ENCODE measurements at places on chromosomes 7 and 10.

DNA sequence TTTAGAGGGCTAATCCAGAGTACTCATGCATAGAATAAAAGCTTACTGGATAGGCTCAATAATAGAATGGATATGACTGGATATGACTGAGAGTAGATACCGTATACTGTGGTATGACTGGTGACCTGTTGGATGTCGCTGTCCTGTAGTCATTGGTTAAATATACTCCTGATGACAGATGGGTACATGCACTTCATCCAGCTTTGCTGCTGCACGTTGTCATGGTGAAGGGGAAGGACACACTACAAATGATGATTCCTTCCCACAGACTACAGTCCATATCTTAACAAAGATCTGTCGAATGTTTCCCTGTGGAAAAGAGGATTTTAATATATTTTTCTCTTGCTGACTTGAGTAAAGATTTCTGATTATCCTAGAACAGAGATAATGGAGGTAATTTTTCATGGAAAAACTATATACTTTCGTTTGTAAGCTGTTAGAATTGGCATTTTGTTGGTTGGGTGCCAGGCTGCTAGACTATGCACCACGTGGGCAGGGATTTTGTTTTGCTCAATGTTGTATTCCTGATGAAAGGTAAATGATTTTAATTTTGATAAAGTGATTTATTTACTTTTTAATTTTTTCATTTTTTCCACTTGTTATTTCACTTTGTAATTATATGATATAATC is 97.3 kb downstream of the PPP1R9A start:
- no peak for DNase-seq

DNA sequence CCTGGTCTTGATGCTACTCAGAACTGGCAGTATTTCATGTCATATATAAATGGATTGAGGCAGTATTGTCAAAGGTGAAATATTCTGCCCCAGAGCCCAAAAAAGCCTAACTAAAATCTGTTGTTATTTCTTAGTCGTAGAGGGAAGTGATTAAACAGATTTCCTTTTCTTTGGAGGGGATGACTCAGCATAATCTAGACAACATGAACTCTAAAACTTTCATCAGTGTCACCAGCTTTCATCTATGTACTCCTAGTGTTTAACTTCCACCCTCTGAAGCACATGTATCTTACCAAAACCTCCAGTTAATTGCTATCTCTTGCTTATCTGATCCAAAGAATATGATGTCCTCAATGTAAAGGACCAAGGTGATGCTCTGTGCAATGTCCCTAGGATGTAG is 97.1 kb upstream of the ARID5B start:
- DNase-seq = no peak

DNA sequence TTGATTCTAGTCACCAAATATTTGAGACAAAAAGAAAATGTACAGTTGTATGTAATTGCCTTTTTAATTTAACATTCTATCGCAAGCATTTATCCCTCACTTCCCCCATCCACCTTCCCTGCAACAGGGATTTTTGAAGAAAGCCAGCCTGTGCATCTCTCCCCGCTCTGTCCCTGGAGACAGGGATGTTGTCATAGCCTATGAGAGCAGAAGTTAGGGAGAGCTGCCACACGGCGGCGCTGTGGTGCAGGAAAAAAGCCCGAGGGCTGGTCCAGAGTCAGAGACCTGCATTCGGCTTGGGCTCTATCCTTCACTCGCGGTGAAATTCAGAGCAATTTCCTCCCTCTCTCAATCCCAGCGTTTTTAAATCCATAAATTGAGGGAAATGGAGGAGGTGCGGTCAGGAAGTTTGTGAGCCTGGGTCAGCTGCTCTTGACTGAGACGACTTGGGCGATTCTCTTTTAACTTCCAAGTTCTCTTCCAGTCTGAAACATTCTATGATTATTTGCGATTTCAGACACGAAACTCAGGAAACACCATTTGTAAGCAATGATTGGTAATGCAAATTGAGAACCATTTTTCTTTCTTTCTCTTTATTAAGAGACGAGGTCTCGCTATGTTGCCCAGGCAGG is 17.5 kb downstream of the HKDC1 start:
- peak; percentile 93 for DNase-seq

- no peak for DNase-seq
Measured at GRCh38 chr10:29947701-29948060, 111.7 kb downstream of the JCAD start.

DNA sequence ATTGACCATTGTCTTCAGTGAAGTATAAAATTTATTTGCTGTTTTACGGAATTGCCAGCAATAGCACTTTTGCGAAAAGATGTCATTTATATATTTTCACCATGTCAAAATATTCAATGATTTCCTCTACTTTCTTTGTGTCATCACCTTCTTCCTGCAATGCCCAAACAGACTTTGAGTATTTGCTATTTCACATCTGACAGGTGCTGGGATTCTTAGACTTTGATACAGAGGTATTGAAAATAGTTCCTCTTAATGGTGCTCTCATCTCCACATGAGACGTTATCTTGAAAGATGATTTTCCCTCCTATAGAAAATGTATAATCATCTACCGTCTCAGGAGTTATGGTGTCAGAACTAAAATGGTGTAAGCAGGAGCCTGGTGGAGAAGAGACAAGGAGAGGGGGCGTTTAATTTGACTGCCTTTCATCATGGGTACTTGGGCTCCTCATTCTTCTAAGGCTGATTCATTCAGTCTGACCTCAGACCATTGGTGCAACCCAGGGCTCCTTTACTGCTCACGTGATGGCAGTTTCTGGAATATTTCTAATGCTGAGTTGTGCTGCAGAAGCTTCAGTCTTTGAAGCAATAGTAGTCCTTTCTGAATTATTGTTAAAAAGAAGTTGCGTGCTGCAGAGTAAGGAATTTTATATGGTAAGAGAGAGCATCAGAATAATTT is 404.6 kb downstream of the PHTF2 start:
- no peak for DNase-seq

- DNase-seq = no peak
Measured at GRCh38 chr10:13614530-13615332, 28.0 kb downstream of the PRPF18 start.

GRCh38 chr10:88411772-88412349 is 171.3 kb downstream of the RNLS start:
- no peak for DNase-seq

- no peak for DNase-seq
Measured at GRCh38 chr10:71978476-71978875, 14.3 kb downstream of the CHST3 start.

GRCh38 chr10:24208661-24209431 is at the start of gene KIAA1217:
Gene KIAA1217 (plus strand): TSS chr10:24209138. CDS start chr10:24209194, 56 bp downstream.
- DNase-seq = peak; percentile 11

- no peak for DNase-seq
Measured at GRCh38 chr10:35927990-35928488, 285.9 kb upstream of the FZD8 start.

DNA sequence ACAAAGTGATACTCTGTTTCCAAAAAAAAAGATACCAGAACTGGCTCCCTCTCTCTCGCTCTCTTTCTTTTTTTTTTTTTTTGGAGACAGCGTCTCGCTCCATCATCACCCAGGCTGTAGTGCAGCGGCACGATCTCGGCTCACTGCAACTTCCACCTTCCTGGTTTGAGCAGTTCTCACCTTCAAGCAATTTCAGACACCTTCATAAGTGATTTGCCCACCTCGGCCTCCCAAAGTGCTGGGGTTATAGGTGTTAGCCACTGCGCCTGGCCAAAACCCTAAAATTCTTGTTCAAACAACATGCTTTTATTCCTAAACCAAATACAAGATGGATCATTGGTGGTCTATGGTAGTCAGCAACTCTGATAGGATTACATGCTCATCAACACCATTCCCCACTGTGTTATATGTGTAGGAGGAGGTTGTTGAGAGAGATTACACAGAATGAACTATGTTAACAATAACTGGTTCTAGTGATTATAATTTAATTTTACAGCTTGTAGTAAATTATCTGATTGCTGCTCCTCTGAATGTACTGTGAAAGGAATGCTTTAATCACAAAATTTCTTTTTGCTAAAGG is 15.5 kb downstream of the ACBD5 start:
- peak; percentile 13 for DNase-seq

- no peak for DNase-seq
Measured at GRCh38 chr10:64102264-64102633, 581.0 kb downstream of the REEP3 start.

- DNase-seq = no peak
Measured at GRCh38 chr7:143505838-143506237, 28.2 kb downstream of the TAS2R41 start.

DNA sequence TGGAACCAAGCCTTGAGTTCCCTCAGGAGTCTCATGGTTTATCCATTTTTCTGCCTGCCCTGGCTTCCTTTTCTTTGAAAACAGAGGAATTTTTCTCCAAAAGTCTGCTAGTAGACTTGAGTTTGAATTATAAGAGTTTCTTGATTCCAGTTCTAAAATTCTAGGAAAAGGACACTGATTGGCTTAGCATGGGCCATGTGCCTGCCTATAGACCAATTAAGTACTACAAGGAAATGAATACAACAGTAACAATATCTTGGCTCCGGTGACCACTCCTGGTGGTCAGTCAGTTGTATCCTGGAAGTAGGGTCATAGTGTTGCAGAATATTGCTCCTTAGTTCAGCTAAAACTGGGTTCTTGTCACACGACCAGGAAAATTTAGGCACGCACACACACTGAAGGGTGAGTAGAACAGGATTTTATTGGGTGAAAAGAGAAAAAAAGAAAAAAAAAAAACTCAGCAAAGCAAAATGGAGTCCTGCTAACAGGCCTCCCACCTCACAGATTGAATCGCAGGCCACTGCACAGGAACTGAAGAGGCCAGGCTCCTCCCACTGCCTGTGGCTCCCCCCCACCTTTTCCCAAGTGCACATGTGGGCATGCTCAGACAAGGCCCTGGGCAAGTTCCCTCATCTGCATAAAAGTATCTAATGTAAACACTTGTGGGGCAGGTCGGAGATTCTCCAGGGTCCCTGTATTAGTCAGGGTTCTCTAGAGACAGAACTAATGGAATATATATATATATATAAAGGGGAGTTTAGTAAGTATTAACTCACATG is 155.1 kb downstream of the LYZL1 start:
- DNase-seq = no peak

GRCh38 chr7:137930581-137930980 is 71.3 kb downstream of the CREB3L2 start:
- peak; percentile 16 for DNase-seq

DNA sequence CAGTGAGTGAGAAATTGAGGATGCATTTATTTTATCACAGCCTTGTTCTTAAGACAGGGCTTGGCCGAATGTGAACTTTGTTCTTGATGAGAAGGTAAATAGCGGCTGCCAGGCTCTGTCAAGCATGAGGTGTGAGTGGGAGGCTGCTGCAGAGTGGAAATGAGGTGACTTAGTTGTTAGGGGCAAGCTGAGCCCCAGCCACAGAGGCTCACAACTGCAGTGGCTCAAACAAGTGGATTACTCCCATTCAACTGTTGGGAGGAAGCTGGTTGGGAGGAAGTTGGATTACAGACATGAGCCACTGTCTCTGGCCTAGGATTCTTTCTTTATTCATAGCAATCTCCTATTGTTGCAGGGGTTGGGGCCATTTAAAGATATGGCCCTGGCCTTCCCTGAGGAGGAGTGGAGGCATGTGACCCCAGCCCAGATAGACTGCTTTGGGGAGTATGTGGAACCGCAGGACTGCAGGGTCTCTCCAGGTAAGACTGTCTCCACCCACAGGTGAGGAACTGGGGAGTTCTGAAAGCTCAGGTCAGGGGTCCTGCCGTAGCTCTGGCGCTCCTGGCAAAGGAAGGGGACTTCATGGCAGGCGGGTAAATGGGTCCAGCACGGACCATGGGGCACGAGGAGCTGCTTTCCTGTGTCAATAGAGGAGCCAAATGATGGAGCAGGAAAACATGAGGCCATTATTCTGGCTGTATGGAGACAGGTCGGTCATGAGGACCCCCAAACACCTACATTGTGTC is 7.1 kb downstream of the ZSCAN25 start:
- peak; percentile 23 for DNase-seq

DNA sequence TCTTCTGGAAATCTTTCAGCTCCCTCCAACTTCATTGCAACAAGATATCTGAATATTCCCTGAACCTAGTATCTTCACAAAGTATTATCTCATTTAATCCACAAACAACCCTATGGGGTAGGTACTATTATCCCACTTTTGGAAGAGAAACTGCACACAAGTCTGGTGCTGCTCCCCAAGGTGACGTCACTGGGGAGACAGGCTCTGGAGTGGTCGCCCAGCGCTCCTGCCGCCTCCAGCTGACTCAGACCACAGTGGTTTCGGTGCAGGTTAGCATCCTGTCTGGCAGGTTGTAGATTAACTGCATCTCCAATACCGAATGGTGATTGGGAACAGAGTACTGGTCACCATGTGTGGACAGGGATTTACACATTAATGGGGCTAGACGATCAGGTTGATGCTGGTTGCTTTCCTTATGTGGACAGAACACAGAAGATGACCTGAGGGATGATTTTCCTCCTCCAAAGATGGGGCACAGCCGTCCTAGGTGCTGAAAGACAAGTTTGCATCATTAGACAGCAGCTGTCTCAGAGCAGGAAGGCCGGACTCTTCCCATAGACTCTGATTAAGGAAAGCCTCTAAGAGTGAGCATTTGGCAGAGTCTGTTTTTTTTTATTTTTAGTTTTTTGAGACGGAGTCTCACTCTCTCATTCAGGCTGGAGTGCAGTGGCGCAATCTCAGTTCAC is 128.6 kb downstream of the TRRAP start:
- DNase-seq = no peak

GRCh38 chr10:114095559-114096337 is 52.1 kb downstream of the ADRB1 start:
- no peak for DNase-seq

GRCh38 chr7:1924258-1924817 is 254.3 kb downstream of the ELFN1 start:
- DNase-seq = no peak

All from activated CD4-positive, alpha-beta T cell treated with anti-CD3 and anti-CD28 coated beads, Interleukin-2, Interleukin-6, amounts not matched to agents 100 ng/mL and 50 ng/mL, durations not matched to agents 16 hours and 8 hours (primary cell).